Stimulated activated CD4-positive, alpha-beta T cell treated with anti-CD3 and anti-CD28 coated beads, TNF-alpha, amount 100 ng/mL, for 24 hours (primary cell): ENCODE measurements at places on chromosomes 7 and 10.

DNA sequence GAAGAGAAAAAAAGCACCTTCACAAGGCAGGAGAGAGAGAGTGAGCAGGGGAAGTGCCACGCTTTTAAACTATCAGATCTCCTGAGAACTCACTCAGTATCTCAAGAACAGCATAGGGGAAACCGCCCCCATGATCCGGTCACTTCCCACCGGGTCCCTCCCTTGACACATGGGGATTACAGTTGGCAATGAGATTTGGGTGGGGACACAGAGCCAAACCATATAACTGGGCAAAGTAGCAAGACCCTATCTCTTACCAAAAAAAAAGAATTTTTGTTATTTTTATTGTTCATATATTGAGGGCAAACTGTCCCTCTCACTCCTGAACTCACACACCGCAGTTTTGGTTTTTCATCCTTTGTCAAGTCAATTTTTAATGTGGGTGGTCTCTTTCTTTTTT, 18.2 kb upstream of the ZRANB1 start:
- DNase-seq, result no peak

DNA sequence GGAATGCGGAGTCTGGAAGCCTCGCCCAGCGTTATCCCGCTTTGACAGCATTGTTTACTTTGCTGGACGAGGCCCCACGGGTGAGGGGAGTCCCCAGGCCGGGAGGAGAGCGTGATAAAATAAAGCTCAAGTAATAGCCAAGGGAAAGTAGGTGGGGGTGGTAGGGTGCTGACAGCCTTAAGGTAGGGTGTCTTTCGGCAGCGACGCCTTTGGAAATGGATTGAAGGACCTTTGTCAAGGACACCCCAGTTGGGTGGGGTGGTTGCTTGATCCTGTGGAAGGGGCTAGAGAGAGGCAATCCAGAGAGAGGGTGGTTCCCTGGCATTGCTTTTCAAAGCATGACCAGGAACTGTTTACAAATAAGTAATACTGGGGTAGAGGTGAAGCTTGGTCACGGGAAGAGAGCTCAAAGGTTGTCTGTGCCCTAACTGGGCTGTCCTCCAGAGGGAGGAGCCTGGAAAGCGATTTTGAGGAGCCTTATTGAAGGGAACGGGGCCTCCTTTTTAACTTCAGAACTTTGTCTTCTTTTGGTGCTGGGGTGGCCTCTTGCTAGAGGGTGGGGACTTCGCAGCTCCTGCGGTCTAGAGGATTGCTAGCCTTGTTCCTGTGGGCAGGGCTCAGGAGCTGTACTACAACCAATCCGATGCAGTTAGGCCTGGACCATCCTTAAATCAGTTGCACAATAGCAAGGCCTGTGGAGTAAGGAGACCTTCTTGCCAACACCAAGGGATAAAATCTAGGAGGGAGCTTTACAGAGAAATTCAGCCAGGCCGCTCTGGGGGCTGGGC, 1.3 kb downstream of the EIF4EBP2 start:
- DNase-seq, result no peak

- no peak for DNase-seq
Measured at GRCh38 chr7:27642271-27642670, 20.4 kb downstream of the HIBADH start.

DNA sequence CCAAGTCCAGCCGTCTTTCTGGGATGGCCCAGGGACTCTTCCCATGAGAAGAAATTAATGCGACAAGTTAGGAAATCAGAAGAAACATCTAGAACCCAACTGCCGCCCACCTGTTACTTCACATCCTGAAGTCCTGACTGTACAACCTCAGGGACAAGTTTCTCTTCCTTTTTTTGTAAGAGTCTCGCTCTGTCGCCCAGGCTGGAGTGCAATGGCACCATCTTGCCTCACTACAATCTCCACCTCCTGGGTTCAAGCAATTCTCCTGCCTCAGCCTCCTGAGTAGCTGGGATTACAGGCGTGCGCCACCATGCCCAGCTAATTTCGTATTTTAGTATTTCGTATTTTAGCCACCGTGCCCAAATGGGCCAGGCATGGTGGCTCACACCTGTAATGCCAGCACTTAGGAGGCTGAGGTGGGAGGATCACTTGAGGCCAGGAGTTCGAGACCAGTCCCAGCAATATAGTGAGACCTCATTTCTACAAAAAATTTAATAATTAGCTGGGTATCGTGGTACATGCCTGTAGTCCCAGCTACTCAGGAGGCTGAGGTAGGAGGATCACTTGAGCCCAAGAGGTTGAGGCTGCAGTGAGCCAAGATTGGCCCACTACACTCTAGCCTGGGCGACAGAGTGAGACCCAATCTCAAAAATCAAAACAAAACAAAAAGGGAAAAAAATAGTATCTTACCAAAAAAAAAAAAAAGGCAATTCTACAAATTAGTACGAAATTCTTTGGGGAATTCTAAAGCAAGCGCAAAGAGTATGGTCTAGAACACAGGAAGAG, 20.8 kb downstream of the LAT2 start:
- DNase-seq, result no peak

DNA sequence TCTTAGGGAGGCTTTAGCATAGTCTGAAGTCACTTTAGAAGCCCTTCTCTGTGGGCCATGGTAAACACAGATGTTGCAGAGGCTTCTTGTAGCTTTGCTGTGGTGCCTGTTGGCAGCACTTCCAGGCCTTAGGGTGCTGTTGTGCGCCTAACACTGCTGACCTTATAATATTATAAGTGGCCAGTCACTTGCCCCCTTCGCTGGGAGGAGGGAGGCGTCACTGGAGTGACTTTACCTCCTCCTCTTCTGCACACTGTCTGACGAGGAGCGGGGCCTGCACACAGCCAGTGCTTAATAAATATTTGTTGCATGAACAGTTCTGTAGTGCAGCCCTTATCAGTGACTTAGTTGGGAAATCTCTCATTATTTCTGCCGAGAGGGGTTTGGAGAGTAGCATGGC, 63.3 kb downstream of the WDR37 start:
- no peak for DNase-seq

DNA sequence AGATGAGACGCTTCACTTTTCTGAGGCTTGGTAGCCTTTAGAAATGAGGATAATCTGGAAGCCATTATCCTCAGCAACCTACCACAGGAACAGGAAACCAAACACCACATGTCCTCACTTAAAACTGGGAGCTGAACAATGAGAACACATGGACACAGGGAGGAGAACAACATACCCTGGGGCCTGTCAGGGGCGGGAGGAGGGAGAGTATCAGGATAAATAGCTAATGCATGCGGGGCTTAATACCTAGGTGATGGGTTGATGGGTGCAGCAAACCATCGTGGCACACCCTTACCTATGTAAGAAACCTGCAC, 48.9 kb downstream of the LRGUK start:
- DNase-seq, result no peak
